Large intestine (tissue), 12 donors: ENCODE measurements at places on chromosomes 4 and X.

- no peak for DNase-seq
These were observed 31.7 kb upstream of the MFAP3L start for GRCh38 chr4:170057866-170058265.

- no peak for DNase-seq
These were observed 37.3 kb upstream of the MYOZ2 start for GRCh38 chr4:119098306-119098705.

- no peak for DNase-seq
These were observed 47.7 kb downstream of the RWDD4 start for GRCh38 chr4:183611210-183611830.

- DNase-seq: no peak
These were observed 487.7 kb upstream of the INTU start for GRCh38 chr4:127145006-127145540.

- DNase-seq: no peak
These were observed 18.2 kb downstream of the MRPL1 start for GRCh38 chr4:77880784-77881183.

GRCh38 chrX:19643203-19643602 is 127.9 kb upstream of the MAP3K15 start:
- no peak for DNase-seq

DNA sequence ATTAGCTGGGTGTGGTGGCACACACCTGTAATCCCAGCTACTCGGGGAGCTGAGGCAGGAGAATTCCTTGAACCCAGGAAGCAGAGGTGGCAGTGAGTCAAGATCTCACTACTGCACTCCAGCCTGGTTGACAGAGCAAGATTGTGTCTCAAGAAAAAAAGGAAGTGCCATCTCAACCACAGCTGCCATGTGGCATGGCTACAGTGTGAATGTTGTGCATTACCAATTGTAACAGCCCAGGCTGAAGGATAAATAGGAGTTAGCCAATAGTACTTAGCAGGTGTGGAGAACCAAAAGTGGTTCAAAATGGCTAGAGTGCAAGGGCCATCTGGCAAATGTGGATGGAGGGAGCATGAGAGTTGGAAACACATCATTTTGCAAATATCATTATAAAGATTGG is 28.9 kb downstream of the SLC25A5 start:
- no peak for DNase-seq

GRCh38 chrX:65948103-65948502 is 91.8 kb downstream of the VSIG4 start:
- DNase-seq: no peak

DNA sequence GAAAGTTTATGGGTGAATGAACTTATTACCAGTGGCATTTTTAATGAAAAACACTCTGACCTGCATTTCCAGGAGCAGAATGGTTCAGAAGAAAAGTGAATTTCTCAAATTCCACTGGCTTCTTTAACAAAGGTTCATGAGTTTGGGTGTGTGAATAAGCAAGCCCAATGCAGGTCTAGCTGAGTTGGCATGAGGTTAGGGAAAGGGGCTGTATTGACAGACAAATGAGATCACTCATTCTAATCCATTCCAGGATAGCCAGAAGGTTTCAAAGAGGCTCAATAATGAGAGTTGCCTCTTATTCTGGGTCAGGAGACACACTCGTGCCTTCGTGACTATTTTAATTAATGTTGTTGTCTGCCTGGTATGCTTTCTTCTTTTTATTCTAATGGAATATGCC is 43.7 kb upstream of the NPY2R start:
- no peak for DNase-seq
